ENCODE measurements at places on chromosomes 4 and X.

GRCh38 chr4:24702281-24702680 is 93.1 kb upstream of the SOD3 start:
- DNase-seq = no peak

- no peak for DNase-seq
These were observed 984.1 kb upstream of the GRID2 start for GRCh38 chr4:91319556-91320268.

- DNase-seq = no peak
These were observed 24.6 kb upstream of the SORCS2 start for GRCh38 chr4:7167706-7168105.

DNA sequence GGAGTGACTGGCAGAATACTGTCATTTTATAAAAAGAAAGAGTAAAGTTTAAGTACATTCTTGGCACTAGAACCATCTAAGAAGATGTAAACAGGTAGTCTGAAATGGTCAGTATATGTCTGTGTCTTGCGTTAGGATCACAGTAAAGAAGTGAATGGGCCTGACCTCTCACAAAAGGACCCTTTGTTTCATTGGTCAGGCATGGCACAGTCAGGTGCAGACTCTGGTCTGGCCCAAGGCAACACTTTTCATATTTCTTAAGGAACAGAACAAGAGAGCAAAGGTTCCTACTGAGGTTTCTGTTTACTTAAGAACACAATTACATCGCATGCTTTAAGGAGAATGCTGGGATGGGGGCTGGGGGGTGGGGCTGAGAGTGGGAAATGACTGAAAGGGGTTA is 48.1 kb downstream of the RPGR start:
- no peak for DNase-seq

- DNase-seq = no peak
These were observed 37.2 kb upstream of the PTPN13 start for GRCh38 chr4:86556791-86557415.

- DNase-seq = no peak
These were observed 682.9 kb upstream of the GALNTL6 start for GRCh38 chr4:171130256-171130801.

- DNase-seq = no peak
These were observed 650.3 kb upstream of the FAM241A start for GRCh38 chr4:111494971-111495370.

DNA sequence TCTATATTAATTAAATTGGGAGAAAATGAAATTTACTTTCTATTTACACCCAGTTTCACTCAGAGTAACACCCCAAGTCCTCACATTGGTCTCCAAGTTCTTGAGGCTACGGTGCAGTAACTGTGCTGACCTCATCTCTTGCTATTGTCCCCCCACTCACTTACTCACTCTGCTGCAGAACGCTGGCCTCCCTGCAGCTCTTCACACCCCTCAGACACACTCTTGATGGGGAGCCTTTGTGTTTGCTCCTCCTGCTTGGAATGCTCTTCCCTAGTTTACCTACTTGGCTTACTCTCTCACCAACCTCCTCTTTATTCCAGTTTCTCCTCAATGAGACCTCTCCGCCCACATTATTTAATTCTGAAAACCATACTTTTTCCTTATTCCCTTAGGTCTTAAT is 22.2 kb upstream of the SPARCL1 start:
- no peak for DNase-seq

DNA sequence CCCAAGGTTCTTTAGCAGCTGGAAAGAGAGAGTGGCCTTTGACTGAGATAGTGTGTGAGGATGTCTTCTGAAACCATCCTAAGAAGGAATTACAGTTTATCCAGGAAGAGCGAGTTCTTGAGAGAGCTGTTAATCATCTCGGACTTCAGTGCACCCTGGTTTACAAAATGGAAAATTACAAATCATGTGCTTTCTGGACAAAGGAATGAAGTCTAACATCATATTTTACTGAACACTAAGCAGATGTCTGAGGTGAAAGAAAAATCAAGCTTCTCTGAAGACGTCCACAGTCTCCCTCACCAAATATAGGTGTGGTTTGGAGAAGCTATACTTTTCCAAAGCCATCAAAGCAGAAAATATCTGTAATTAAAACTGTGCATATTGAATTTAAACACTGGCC is 30.8 kb upstream of the CYP2U1 start:
- DNase-seq = no peak

DNA sequence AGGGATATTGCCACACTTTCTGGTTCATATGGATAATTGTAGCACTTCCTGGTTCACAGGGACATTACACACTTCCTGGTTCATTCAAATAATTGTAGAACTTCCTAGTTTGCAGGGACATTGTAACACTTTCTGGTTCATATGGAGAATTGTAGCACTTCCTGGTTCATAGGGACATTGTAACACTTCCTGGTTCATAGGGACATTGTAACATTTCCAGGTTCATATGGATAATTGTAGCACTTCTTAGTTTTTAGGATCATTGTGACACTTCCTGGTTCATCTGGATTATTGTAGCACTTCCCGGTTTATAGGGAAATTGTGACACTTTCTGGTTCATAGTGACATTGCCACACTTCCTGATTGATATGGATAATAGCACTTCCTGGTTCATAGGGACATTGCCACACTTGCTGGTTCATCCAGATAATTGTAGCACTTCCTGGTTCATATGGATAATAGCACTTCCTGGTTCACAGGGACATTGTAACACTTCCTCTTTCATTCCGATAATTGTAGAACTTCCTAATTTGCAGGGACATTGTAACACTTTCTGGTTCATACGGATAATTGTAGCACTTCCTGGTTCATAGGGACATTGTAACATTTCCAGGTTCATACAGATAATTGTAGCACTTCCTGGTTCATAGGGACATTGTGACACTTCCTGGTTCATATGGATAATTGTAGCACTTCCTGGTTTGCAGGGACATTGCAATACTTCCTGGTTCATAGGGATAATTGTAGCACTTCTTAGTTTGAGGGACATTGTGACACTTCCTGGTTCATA is 59.2 kb upstream of the CD99 start:
- DNase-seq = no peak

DNA sequence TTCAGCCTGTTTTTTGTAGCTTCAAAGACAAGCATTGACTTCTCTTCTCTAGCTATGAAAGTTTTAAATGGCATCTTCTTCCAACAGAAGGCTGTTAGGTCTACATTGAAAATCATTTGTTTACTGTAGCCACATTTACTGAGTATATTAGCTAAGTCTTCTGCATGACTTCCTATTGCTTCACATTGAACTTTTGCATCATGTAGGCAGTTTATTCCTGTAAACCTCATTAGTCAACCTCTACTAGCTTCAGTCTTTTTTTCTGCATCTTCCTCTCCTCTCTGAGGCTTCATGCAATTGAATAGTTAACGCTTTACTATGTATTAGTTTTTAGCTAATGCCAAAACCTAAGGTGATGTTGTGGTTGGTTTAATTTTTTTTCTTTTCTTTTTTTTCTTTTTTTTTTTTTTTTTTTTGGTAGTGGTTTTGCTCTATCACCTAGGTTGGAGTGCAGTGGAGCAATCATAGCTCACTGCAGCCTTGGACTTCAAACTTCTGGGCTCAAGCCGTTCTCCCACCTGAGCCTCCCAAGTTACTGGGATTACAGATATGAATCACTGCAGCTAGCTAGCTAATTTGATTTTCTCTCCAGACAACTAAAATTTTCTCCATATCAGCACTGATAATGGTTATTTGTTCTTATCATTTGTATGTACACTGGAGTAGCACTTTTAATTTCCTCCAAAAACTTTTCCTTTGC is 3.4 kb downstream of the UGT2A3 start:
- no peak for DNase-seq

- no peak for DNase-seq
These were observed 18.5 kb upstream of the AP1AR start for GRCh38 chr4:112213091-112213490.

DNA sequence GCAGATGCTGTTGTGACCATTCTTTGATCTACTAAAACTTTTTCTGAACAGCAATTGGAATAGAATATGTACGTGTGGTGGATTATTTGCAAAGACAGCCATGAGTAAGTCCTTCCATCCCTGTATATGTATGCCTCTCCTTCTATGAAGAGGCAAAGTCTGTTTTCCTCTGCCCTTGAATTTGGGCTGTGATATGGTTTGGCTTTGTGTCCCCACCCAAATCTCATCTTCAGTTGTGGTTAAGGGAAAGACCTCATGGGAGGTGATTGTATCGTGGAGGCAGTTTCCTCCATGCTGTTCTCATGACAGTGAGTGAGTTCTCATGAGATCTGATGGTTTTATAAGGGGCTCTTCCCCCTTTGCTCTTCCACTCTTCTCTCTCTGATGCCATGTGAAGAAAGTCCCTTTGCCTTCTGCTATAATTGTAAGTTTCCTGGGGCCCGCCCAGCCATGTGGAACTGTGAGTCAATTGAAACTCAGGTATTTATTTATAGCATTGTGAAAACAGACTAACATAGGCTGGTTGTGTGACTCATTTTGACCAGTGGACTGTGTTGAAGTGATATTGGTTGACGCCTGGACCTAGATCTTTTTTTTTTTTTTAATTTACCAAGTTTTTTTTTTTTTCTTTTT is 108.3 kb upstream of the CAMK2D start:
- no peak for DNase-seq

- DNase-seq = no peak
These were observed 74.6 kb upstream of the PRPS2 start for GRCh38 chrX:12716574-12716973.

DNA sequence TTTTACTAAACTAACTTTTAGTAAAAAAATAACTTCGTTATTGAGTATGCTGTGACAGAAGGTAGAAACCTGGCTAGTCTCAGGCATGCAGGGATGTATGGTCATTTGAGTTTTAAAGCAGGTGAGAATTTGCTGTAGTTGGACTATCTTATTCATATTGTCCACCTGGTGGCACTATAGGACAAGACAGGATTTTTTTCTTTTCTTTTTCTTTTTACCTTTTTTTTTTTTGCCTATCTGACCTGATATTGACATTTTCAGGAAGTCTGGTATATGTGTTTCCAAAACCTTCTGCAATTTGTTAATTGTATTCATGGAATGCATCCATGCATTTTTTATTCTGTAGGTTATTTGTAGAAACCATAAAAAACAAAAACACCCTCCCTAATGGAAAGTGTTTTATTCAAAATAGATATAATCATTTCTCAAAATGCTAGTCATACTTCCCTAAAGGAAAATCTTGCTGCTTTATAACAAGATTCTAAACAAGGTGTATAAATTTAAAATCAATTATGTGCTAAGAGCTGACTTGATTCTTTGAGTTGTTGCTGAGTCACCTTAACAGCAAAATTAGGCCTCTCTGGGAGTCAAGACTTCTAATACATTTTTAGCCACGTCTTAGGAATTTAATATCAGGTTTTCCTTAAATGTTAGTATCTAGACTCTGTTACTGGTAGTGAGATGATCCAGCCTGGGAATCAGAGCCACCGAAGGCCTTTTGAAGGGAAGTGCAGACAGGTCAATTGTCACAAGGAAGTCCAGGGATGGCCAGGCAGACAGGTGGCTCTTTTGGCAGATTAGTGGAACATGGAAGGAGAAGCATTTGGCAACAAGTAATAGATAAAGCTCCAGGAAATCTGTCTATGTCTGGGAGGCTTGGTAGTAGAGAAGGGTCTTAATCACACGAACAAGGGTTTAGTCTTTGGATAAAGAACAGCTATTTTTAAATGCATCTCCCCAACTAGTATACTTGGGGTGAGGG is 201.3 kb upstream of the GNPDA2 start:
- no peak for DNase-seq

GRCh38 chrX:110331444-110332030 is 13.7 kb upstream of the AMMECR1 start:
- DNase-seq = no peak

- DNase-seq = no peak
These were observed 194.8 kb downstream of the KIT start for GRCh38 chr4:54852602-54853001.

GRCh38 chr4:60744767-60745166 is 455.4 kb upstream of the ADGRL3 start:
- DNase-seq = no peak

DNA sequence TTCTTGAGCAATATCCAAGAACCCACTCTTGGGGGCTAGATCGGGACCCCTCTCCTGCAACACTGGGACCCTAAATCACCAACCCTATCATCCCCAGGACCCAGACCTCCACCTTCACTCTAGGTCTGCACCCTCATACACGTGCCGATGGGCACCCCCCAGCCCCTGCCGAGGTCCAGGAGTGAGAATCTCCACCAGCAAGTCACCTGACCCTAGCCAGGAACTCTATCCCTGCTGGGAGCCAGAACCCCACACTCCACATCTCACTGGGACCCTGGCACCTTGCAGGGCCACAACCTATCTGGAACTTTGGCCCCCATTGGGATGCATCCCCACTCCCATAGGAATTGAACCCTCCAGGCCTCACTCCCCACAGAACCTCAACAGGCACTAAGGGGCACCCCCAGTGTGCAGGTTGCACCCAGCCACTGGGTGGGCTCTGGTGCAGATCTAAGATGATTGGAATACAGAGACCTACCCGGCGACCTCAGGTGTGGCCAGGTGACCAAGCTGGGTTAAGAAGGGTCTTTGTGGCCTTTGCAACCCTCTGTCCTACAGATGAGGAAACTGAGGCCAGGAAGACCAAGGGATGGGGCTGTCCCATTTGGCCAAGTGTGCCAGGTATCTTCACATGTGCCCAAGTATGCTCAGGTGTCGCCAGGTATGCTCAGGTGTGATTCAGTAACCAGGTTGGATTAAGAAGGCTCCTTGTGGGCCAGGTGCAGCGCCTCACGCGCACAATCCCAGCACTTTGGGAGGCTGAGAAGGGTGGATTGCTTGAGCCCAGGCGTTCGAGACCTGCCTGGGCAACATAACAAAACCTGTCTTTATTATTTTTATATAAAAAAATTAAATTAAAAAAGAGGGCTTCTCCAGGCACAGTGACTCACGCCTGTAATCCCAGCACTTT is 3.1 kb upstream of the DHRSX start:
- no peak for DNase-seq
